ENCODE measurements at places on chromosomes 12 and 14.

DNA sequence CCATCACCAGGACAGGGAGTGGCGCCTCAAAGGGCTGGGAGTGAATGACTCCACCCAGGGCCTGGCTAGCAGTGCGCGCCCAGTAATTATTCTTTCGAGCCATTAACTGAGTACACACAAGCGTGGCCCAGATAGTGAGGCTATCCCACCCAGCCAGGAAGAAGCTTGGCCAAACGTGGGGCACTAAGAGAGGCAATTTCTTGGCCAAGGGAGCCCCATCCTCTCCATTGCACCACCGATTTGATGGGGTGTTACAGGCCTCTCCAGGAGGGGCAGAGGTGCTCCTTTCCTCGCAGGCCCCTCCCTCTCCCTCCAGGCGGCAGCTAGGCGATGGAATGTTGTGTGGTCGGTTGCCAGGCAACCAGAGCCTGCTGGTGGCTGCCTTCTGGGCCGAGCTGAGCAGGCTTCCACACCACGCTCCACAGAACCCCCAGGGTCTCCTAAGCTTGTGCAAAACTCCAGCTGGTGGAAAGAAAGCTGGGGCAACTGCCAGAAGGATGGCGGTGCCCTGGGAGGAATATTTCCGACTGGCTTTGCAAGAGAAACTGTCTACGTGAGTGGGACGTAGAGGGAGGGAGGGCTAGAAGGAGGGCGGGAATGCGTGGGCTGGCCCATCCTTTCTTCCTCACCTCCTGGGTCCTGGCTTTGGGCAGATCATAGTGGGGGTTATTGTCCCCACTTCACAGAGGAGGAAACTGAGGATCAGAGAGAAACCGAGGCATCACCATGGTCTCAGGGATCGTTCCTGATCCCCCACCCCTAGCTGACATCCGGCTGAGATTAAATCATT is at the start of gene CFAP73:
Gene CFAP73 (plus strand): TSS at position 364 of the 790 bp plus-strand sequence. CDS start 134 bp downstream, at position 498.
- DNase-seq = no peak
- peaks cover 19% of the 10 kb centered on the region for H3K4me1 ChIP-seq
- H3K27ac ChIP-seq = no peak within 1 kb of the TSS
- H3K4me3 ChIP-seq = no peak within 1 kb of the TSS

- H3K36me3 ChIP-seq = peaks cover 52% of the 10 kb centered on the region
- H3K27me3 ChIP-seq = no peaks in the 10 kb centered on the region
- peaks cover 37% of the 10 kb centered on the region for H3K4me1 ChIP-seq
- no peak for DNase-seq
These were observed 5.4 kb downstream of the IFFO1 start for GRCh38 chr12:6550294-6551062.

DNA sequence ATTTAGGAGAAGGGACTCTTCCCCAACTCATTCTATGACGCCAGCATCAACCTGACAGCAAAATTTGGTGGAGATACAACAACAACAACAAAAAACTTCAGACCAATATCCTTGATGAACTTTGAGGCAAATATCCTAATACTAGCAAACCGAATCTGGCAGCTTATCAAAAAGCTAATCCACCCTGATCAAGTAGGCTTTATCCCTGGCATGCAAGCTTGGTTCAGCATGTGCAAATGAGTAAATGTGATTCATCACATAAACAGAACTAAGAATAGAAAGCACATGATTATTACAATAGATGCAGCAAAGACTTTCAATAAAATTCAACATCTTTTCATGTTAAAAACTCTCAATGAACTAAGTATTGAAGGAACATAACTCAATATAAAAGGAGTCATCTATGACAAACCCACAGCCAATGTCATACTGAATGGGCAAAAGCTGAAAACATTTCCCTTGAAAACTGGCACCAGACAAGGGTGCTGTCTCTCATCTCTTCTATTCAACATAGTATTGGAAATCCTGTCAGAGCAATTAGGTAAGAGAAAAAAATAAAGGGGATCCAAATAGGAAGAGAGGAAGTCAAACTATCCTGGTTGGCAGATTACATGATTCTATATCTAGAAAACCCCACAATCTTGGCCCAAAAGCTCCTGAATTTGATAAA is 233.3 kb downstream of the CCDC59 start:
- no peaks in the 10 kb centered on the region for H3K4me1 ChIP-seq
- no peaks in the 10 kb centered on the region for H3K36me3 ChIP-seq
- no peak overlapping the region for H3K4me3 ChIP-seq
- no peaks in the 10 kb centered on the region for H3K27me3 ChIP-seq
- H3K27ac ChIP-seq = no peak overlapping the region

DNA sequence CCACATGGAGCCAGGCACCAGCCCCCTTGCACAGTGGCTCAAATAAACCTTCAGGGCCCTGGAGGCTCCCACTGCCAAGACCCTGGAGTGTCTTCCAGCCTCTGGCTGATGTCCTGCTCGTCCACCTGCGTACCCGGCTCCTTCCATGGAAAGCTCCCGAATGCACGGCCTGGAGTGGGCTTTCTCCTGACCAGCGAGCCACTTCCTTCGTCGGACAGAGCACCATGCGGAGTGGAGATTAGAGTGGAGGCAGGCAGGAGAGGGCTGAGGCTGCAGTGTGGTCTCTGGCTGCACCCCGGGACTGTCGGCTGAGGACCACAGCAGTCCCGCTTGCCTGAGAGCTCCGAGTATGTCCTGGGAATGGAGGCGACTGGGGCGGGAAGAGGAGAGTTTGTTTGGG is 93.7 kb upstream of the SFSWAP start:
- H3K27me3 ChIP-seq = peaks cover 3% of the 10 kb centered on the region
- no peak overlapping the region for H3K27ac ChIP-seq
- no peaks in the 10 kb centered on the region for H3K4me1 ChIP-seq
- no peak overlapping the region for H3K4me3 ChIP-seq

DNA sequence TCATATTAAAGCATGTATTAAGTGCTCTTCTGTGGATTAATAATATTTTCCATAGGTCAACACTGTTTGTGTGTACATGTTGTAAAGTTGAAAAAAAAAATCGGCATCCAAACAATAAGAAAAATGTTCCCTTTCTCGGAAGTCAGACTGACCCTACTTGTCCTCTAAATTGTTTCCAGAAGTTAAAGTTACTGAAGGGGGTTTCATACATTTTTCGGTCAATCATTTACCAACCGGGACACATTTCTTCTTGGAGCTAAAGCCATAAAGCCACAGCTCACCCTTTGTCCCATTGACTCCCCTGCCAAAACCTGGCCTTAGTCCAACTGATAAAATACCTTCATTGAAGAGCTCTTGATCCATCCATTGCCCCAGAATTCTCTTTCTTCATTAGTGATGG is 230.0 kb downstream of the ANO2 start:
- no peak overlapping the region for H3K4me3 ChIP-seq
- H3K27me3 ChIP-seq = no peaks in the 10 kb centered on the region
- H3K27ac ChIP-seq = no peak overlapping the region

All from CD4-positive, alpha-beta memory T cell (primary cell).